ENCODE measurements at places on chromosomes 5 and 9. TPM values are rescaled to one million over a fixed set of nuclear protein-coding genes. Genes with fewer than 3 reads are reported as not detected.

- DNase-seq = peak; percentile 58
These were observed 22.8 kb downstream of the SMIM3 start for GRCh38 chr5:150801117-150801927.

DNA sequence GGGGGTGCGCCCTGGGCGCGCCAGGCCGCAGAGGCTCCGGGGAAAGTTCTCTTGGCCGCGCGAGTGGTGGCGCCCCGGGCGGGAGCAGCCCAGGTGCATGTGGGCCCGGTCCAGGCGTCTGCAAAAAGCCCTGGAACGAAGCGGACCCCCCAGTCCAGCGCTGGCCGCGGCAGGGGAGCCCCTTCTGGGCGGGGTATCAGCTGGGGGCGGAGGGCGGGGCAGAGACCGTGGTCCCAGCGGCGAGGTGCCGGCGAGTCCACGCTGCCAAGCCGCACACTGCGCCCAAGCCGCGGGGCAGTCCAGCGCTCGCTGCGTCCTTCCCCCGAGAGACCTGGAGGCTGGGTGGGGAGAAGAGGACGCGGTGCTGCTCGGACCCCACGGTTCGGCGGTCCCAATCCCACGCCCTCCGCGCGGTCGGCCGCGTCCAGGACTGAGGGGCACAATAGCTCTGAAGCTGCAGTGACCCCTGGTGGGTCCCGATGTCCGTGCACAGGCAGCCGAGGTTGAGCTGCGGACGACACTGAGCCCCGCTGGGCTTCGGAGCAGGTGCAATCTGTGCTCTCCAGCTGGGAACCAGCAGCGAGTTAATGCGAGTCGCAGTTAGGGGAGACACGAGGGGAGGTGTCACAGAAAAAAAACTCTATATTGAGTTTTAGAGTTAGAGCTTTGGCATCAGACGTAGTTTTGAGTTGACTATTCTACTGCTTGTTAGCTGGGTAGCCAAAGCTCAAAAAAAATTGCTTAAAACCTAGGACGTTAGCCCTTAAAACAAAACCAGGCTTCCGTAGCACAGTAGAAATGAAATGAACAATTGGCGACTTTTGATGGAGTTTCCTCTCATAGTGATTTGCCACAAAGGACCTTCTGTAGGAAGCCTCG lies 1.1 kb upstream of the EPB41L4A start:
- peak; percentile 23 for DNase-seq

DNA sequence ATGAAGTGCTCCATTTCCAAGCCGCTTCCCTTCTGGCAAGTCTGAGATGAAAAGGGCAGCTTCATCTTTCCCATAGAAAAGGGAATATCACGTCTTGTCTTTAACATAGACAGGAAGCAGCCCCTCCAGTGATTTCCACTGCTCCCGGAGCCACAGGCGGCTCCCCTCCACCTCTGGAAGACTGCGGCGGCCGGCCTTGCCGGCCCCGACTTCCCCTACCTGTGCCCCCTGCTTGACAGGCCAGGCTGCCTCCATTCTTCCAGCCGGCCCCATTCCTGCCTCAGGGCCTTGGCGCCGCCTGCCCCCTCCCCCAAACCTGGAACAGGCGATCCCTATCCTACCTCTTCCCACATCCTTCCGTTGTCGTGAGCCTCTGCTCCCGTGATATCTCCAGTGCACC lies 141.8 kb downstream of the ZNF354C start:
- no peak for DNase-seq

DNA sequence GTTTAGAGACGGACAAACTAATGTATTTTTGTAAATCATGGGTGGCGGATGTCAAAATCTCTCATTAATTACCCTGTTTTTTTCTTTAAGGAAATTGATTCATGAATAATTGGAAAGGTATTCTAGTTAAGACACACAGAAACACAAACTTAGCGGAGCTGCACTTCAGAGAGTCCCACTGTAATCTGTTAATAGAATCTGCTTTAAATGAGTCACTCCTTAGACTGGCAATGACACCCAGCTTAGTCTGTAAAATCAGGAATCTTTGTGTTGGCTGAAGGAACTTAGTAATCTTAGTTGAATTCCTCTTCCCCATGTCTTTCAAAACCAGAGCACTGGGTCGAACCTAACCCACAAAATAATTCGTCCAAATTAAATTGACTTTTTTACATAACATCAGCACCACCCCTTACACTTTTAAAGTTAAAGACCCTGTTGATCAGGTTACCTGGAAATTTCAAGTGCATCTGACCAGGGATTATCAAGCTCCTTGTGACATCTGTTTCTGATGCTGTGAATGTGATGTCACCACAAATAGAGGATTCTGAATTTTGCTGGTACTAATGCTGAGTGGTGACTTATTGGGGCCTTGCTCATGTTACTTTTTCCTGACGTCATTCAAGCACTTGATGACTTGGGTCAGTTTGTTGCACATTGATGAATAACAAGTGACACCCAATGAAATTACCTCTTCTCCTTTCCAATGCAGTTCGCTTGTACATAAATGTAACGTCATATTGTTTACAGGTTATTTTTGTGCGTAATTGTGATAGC lies 313.6 kb downstream of the KCTD16 start:
- DNase-seq = peak; percentile 90

GRCh38 chr9:18343784-18344183 lies 130.2 kb upstream of the ADAMTSL1 start:
- no peak for DNase-seq

DNA sequence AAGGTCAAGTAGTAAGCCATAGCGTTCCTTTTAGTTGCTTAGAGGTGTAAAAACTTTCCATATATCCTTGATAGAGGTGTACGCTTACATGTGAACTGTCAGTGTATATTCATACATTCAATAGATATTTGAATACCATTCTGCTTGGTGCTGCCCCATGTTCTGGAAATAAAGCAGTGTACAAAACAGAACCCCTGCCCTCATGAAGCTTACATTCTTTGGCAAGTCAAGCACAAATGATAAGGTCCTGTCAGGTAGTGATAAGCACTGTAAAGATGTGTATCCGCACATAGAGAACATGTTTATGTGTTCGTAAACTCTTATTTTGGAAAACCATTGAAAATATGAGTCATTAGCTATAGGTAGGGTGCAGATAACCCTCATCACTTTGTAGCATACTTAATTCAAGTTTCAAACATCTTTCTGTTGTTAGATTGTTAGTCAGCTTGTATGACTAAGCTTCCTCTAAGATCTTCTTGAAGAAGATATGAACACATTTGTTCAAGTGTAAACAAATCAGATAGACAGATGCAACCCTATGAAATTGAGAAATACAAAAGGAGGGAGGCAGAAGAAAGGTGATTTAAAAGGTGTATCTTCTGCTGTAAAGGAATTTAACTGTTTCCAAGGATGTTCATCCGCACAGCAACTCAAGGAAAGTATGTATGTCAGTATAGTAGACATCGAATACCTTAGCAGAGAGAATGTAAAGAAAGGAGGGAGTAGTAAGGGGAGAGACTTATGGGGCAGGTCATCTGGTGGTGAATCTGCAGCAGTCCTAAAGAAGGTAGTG lies 1.6 kb downstream of the GTF3C4 start:
- peak; percentile 5 for DNase-seq

DNA sequence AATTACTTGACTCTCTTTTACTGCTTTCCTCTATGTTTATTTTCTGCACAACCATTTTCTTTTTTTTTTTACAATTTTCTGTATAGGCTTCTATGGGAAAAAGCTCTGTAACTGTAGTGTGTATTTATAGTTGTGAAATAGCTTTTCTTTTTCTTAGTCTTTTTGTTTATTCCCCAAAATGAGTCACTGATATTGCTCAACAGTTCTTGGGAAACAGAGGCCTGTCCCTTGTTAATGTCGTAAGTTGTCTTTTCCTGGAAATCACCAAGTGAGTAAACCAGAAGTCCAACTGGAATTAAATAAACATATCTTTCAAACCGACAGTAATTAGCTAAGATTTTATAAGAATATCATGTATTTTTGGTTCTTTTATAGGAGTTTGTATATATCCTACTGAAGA lies 325.1 kb upstream of the PRR16 start:
- peak; percentile 91 for DNase-seq

GRCh38 chr5:124492444-124493224 lies 253.8 kb downstream of the ZNF608 start:
- no peak for DNase-seq

- DNase-seq = no peak
These were observed at the start of gene FRRS1L for GRCh38 chr9:109166771-109167601. Gene FRRS1L (minus strand): TSS chr9:109167249. CDS start chr9:109167138, 111 bp downstream.

- no peak for DNase-seq
These were observed 82.6 kb downstream of the CETN3 start for GRCh38 chr5:90326995-90327394.

GNA14 gene
- total RNA-seq = not detected

ADAMTS19 gene
- not detected for total RNA-seq

LCN10 gene
- total RNA-seq = not detected

Measured in HFFc6 (cell line).